Dermis blood vessel endothelial cell (primary cell): ENCODE measurements at places on chromosomes 5 and 9. TPM values are rescaled to one million over a fixed set of nuclear protein-coding genes. Genes with fewer than 3 reads are reported as not detected.

The NSUN2 gene
- total RNA-seq = 64.5 and 80.0 TPM in 2 replicates

The BTNL9 gene
- total RNA-seq = 0.05 and 0.17 TPM in 2 replicates

DNA sequence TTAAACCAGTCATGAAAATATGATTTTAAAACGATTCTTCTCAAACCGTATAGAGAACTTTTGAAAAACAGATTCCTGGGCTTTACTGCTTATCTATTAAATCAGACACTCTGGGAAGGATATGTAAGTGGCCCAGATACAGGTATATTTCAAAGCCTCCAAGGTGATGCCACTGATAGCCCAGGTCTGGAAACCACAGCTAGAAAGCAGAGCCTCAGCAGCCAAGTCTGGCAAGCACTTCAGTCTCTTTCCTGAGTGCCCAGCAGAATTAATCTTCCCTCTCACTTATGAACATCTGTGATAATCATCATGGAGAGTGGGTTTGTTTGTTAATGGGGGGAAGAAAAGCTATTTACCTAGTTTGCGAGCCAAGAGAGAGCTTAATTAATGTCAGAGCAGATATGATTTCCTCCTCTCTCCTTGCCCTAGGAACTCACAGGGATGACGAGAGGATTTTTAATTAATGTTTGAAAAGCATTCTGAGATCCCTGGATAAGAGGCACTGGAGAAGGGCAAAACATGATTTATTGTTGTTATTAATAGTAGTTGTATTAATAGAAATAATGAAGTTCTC is 368.4 kb downstream of the TLE1 start:
- no peak for DNase-seq

DNA sequence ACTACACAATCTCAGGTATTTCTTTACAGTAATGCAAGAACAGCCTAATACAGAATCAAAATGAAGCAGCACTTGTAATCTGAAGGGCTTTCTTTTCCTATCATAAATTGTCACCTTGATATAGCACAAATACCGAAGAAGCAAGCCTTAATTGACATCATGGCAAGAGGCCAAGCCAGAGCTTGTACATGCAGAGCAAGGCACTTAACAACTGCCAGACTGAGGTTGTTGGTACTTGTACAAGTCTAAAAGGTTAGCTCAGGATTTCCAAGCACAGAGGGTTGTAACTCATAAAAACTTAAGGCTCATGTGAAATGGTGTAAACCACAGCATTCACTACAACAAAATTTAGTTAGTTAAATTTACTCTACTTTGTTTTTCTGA is 158.8 kb upstream of the SPEF2 start:
- DNase-seq = no peak

The IRX2 gene
- 0.33 and 1.7 TPM in 2 replicates for total RNA-seq

The VAV2 gene
- 19.6 and 22.7 TPM in 2 replicates for total RNA-seq

GRCh38 chr5:92890841-92891244 is 690.2 kb downstream of the NR2F1-AS1 start:
- DNase-seq = no peak

The C9orf153 gene
- 0.14 TPM in 1 of 2 replicates, not detected in the other for total RNA-seq

- no peak for DNase-seq
Measured at GRCh38 chr5:8227112-8227511, 358.2 kb downstream of the MTRR start.

The SCGB3A2 gene
- total RNA-seq = not detected in 2 replicates

DNA sequence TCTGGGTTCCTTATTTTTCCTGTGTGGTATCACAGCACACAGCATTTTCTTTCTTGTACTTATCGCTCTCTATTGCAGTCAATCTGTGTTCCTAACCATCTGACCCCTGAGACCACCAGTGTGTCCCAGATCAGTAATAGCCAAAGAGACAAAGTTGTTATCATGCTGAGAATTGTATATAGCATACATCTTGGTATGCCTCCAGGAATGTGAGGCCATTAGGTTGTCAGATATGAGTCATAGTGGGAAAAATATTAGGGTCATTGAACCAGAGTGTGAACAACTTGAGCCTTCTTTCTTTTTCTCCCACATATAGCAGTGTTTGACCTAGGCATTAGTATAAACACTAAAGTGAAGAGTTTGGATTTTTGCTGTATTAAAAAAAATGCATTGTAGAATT is 106.3 kb downstream of the NDUFAF2 start:
- DNase-seq = peak; percentile 68
